Activated T-helper 1 cell treated with anti-CD3 and anti-CD28 coated beads, Interleukin-12 subunit alpha, Interleukin-12 subunit beta, Interleukin-2, Interleukin-4 antibody, amounts not matched to agents 30 ng/mL and 10 ng/mL and 1 ng/mL, durations not matched to agents 14 hours and 24 hours and 36 hours (primary cell): ENCODE measurements at places on chromosomes 6 and 20. TPM values are rescaled to one million over a fixed set of nuclear protein-coding genes. Genes with fewer than 3 reads are reported as not detected.

GRCh38 chr20:40704828-40705227, 15.8 kb upstream of the MAFB start:
- no peak for DNase-seq

CCN6 gene
- total RNA-seq, result 0.17 TPM in 1 of 2 replicates, not detected in the other

DNA sequence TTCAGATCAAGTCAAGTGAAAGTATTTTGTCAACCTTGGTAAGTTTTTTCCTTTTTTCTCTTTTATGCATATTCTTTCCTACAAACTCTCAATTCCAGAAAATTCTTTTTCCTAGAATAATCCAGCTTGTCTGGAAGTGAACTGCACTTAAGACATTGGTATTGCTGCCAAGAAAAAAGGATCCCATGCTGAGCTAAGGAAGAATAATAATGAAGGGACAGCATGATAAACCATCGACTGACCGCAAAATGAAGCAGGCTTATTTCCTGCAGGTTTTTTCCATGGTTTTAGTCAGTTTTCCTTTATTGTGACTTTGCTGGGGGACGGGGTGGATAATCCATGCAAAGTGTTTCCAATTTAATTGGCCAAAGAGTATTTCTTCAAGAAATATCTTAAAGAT, 857.6 kb upstream of the SLC35B3 start:
- no peak for DNase-seq

GRCh38 chr6:139834232-139834631, 459.8 kb upstream of the CITED2 start:
- no peak for DNase-seq

GRCh38 chr6:40406175-40406574, 181.0 kb downstream of the LRFN2 start:
- no peak for DNase-seq
